ENCODE measurements at places on chromosomes 3 and 15.

DNA sequence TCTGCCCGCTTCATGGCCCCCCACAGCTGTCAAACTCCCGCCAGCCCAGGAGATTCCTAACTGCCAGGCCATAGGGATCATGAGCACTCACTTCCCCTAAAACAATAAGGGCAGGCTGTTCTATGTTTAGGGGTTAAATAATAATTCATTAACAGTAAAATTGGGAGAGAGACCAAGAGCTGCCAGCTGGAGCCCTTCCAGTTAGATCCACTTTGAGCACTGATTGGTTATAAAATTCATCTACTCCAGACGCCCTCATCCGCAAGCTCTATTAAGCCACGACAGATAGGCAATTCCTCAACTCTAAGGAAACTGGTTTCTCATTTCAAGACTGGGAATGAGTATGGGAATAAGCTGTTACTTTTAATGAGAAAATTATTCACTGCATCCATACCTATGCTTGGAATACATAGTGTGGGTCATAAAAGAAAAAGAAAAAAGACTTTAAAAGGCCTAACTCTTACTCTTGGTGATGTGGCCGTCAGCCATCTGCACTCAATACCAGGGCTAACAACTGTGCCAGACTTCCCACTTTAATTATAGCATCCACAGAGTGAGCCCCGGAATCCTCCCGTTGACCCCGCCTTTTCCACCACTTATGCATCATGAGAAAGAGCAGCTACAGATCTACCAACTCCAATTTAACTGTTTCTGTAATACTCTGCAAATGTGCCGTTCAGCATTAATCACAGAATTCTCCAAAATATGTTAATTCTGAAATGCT lies 44.5 kb downstream of the IL17RD start:
- no peak for DNase-seq

DNA sequence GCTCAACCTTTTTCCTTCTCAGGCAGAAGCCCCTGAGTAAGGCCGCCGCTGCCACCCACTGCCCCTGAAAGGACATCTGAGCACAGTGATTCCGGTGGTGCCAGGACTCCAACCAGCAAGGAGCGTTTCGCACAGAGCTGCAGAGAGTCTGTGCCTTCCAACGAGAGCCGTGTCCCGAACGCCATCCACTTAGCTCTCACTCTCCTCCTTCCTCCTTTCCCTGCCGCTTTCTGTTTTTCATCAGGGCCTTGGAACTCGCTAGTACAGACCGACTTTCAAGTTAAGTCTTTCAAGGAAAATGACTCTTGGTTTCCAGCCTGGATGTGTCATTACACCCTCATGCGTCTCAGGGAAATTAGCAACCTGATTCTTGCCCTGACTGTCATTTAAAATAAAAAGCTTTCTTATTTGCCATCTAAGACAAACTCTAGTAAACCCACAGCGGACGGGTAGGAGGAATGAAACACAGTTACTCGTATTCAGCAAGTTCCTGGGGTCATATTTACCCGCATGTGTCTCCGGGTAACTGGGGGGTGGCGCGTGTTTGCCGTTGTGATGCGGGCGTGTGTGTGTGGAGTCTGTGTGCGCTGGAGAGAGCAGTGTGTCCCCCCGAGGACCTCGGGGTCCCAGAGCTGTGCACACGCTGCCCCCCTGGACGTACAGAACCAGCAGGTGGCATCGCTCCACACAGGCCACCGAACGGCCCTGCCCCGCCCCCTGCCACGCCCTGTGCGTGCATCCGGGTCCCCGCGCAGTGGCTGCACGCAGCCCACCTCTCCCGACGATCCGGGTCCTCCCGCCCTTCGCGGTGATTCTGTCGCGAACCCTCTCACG lies 30.4 kb upstream of the ALDH1A3 start:
- DNase-seq, result peak; percentile 39

DNA sequence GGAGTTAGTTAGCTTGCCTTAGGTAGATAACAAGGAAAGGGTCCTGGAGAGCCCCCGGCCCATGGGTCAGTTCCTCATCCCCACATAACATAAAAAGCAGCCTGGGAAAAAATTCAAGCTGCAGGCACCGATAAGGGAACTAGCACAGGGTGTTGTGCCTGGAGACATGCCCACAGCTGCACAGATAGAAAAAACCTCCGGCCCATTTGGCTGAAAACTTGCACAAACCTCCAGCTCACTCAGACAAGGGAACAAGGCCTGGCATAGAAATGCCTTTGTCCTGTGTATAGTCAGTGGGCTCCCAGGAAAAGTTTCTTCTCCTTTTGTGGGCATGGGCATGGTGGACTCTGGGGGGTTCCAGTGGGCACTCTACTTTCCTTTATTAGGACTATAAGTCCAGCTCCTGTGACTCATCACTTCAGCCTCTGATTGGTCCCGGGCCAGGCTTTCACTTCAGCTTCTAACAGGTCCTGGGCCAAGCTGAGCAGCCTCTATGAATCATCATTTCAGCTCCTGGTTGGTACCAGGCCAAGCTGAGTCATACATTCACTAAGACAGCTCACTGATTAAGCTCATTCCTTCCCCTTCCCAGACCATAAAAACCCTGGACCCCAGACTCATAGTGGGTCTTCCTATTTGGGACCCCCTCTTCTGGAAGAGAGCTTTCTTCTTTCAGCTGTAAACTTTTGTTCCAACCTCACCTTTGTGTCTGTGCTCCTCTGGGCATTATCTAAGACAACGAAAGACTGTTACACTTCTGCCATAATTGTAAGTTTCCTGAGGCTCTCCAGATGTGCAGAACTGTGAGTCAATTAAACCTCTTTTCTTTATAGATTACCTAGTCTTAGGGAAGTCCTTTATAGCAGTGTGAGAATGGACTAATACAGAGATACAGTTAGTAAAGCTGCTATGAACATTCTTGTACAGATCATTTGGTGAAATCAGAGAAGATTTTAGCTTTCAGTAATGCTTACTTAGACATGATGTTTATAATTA lies 348.0 kb upstream of the DPPA4 start:
- no peak for DNase-seq

- no peak for DNase-seq
These were observed 63.2 kb downstream of the PXYLP1 start for GRCh38 chr3:141294848-141295247.

Data from activated T-cell treated with anti-CD3 and anti-CD28 coated beads for 24 hours (primary cell).